H1 (cell line): ENCODE measurements at places on chromosomes 1 and 21. TPM values are rescaled to one million over a fixed set of nuclear protein-coding genes. Genes with fewer than 3 reads are reported as not detected.
A peak's percentile ranks its signal among the peaks of the same experiment; 100 is the strongest.

The RAD54L gene
- 47.9 and 50.3 TPM in 2 replicates for total RNA-seq

The SYT11 gene
- total RNA-seq: 9.6 and 9.7 TPM in 2 replicates

The HRNR gene
- total RNA-seq: not detected in 2 replicates

The POU3F1 gene
- total RNA-seq: 10.8 and 11.6 TPM in 2 replicates

The ARHGEF16 gene
- 20.0 and 20.7 TPM in 2 replicates for total RNA-seq

The CLDN19 gene
- 9.7 and 12.1 TPM in 2 replicates for total RNA-seq

The DDR2 gene
- 1.7 and 2.1 TPM in 2 replicates for total RNA-seq

The VASH2 gene
- total RNA-seq: 184 and 187 TPM in 2 replicates

The KRTAP13-2 gene
- total RNA-seq: not detected in 2 replicates

The PIK3R3 gene
- 13.5 and 13.6 TPM in 2 replicates for total RNA-seq

DNA sequence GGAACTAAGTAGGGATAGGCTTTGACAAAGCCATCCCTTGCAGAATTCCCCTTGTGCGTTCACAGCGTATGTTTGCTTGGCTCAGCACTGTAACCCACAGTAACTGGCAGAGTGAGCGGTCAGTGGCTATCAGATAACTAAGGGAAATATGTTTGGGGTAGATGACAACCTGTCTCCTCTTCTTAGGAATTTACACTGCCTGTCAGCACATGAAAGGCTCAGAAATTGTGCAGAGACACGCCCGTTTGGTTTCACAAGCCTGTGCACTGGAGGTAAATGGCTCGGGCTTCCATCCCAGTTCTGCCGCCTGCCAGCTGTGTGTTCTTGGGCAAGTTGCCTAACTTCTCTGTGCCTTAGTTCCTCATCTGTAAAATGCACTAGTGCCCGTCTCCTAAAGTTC is 101.2 kb downstream of the PRDM2 start:
- no peaks in the 10 kb centered on the region for H3K36me3 ChIP-seq
- no peak overlapping the region for H3K4me3 ChIP-seq
- no peaks in the 10 kb centered on the region for H3K4me1 ChIP-seq

DNA sequence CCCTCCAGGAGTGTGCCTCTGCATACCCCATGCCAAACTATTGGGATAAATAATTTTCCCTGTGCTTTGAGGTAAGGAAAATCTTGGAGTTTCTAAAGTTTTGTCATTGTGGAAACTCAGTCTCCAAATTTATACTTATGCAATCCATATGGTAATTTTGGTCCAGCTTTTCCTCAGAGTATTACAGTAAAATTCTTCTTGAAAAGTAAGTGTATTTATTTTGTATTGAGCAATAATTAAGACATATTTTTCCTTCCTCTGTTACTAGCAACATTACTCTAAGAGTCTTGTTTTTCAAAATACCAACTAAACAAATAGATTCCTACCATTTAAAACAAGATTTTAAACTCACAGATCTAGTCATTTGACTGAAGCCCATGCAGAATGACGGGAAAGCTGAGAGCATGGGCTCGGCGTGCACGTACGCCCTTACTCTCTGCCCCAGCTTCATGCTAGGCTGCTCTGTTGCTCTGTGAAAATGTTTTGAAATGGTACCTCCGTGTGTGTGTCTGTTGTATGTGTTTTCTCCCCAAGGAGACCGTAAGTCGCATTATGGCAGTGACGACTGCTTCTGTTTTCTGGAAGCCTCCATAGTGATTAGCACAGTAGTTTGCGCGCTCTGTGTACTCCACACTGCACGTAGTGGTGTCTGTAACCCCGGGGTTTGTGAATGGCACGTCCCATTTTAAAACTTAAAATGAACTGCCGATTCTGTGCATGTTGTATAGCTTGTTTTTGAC is 165.3 kb downstream of the SDCCAG8 start:
- H3K4me3 ChIP-seq: no peak overlapping the region
- H3K27me3 ChIP-seq: no peaks in the 10 kb centered on the region
- no peaks in the 10 kb centered on the region for H3K36me3 ChIP-seq
- no peak for DNase-seq

DNA sequence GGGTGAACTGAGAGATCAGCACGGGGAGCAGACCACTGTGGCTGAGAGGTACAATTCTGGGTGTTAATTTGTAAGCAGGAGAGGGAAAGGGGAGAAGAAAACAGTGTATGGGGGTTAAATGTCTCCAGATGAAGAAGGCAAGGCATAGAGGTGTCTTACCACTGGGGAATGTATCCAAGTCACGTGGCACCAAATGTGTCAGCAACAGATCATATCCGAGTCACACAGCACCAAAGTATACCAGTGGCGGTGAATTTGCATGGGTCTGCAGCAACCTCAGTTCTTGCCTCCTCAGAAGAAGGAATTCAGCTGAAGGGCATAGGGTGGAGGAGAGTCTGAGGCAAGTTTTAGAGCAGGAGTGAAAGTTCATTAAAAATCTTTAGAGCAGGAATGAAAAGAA is 21.2 kb upstream of the SYCP1 start:
- H3K27ac ChIP-seq: no peak overlapping the region
- DNase-seq: no peak
- H3K4me1 ChIP-seq: no peaks in the 10 kb centered on the region
- no peaks in the 10 kb centered on the region for H3K27me3 ChIP-seq
- H3K4me3 ChIP-seq: no peak overlapping the region

- DNase-seq: no peak
- H3K4me1 ChIP-seq: no peaks in the 10 kb centered on the region
- no peaks in the 10 kb centered on the region for H3K36me3 ChIP-seq
- no peaks in the 10 kb centered on the region for H3K27me3 ChIP-seq
- H3K4me3 ChIP-seq: no peak overlapping the region
Measured at GRCh38 chr1:40607921-40608320, 57.6 kb downstream of the RIMS3 start.

GRCh38 chr1:199794105-199794863 is 233.2 kb upstream of the NR5A2 start:
- H3K4me3 ChIP-seq: no peak overlapping the region
- H3K4me1 ChIP-seq: 0 out of 2 replicates have a peak, but pooled peaks cover 6% of the 10 kb centered on the region
- no peaks in the 10 kb centered on the region for H3K27me3 ChIP-seq
- DNase-seq: no peak
- no peak overlapping the region for H3K27ac ChIP-seq

GRCh38 chr1:6485168-6486101 is 6.0 kb downstream of the PLEKHG5 start:
- H3K4me1 ChIP-seq: peaks cover 7% of the 10 kb centered on the region; the same call in 1 of the 2 replicates
- no peak overlapping the region for H3K27ac ChIP-seq
- H3K4me3 ChIP-seq: peak overlapping the region; percentile 72

- no peak for DNase-seq
- H3K4me1 ChIP-seq: 0 out of 2 replicates have a peak, but pooled peaks cover 3% of the 10 kb centered on the region
- H3K27me3 ChIP-seq: no peaks in the 10 kb centered on the region
Measured at GRCh38 chr21:32459972-32460371, 47.5 kb downstream of the EVA1C start.

DNA sequence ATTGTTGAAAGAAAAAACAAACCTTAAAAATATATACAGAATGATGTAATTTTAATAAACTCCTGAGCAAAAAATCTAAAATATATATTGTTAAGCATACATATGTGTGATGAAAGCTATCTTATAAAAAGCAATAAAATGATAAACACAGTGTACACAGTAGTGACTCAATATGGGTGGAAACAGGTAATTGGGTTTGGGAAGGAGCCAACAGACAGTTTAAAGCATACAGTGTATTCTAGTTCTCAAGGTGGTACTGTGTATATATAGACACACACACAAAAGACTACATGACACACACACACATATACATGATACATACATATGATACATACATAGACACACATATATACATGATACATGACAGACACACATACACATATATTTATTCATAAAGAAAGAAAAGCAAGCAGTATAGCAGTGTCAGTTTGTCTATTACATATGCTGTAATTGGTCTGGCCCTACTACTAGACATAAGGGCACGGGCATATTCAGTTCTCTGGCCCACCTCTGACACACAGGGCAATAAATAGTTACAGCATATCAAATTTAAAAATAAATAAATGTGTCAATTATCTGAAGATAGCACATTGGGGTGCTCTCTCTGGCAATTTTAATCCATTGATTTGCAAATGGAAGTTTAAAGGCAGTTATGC is 330.2 kb downstream of the S1PR1 start:
- no peak overlapping the region for H3K4me3 ChIP-seq
- no peaks in the 10 kb centered on the region for H3K4me1 ChIP-seq
- no peaks in the 10 kb centered on the region for H3K36me3 ChIP-seq
- H3K27ac ChIP-seq: no peak overlapping the region

DNA sequence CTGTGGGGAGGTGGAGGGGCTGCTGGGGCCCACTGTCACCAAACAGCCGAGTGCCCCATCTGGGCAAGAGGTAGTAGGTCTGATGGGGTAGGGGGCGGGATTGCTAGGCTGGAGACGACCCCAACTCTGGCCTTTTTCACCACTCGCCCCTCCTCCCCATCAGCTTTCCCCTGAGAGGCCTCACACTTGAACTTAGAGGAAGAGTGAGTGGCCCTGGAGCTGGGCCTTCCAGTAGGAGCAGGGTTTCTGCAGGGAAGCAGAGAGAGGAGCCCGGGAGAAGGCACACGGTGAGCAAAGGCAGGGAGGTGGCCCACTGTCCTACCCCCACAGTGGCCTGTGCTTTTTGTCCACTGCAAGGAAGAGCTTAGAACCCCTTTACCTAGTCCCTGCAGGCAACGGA is 111.9 kb upstream of the WNT4 start:
- H3K4me3 ChIP-seq: no peak overlapping the region
- H3K27me3 ChIP-seq: peaks cover 22% of the 10 kb centered on the region
- no peaks in the 10 kb centered on the region for H3K36me3 ChIP-seq
- DNase-seq: no peak
- H3K4me1 ChIP-seq: peaks cover 2% of the 10 kb centered on the region
- no peak overlapping the region for H3K27ac ChIP-seq

DNA sequence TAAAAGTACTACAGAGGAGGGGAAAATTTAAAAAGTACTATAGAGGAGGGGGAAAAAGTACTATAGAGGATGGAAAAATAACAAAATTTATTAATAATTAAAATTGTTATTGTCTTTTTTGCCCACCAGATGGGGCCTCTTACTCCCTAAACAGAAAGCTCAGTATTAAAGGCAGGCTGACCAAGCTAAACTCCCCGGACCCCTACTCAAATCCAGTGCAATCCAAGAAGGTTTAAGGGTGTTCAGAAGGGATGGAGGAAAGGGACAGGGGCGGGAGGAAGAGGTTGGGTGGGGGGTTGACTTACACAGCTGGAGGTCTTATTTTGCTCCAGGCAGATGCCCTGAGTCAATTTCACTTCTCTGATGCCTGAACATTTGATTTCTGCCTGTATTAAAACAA is 13.7 kb downstream of the CD34 start:
- no peak overlapping the region for H3K4me3 ChIP-seq
- no peaks in the 10 kb centered on the region for H3K27me3 ChIP-seq
- H3K4me1 ChIP-seq: no peaks in the 10 kb centered on the region
- H3K36me3 ChIP-seq: no peaks in the 10 kb centered on the region

GRCh38 chr1:161930064-161930463 is 93.6 kb downstream of the OLFML2B start:
- no peaks in the 10 kb centered on the region for H3K36me3 ChIP-seq
- H3K27ac ChIP-seq: no peak overlapping the region
- H3K27me3 ChIP-seq: no peaks in the 10 kb centered on the region

DNA sequence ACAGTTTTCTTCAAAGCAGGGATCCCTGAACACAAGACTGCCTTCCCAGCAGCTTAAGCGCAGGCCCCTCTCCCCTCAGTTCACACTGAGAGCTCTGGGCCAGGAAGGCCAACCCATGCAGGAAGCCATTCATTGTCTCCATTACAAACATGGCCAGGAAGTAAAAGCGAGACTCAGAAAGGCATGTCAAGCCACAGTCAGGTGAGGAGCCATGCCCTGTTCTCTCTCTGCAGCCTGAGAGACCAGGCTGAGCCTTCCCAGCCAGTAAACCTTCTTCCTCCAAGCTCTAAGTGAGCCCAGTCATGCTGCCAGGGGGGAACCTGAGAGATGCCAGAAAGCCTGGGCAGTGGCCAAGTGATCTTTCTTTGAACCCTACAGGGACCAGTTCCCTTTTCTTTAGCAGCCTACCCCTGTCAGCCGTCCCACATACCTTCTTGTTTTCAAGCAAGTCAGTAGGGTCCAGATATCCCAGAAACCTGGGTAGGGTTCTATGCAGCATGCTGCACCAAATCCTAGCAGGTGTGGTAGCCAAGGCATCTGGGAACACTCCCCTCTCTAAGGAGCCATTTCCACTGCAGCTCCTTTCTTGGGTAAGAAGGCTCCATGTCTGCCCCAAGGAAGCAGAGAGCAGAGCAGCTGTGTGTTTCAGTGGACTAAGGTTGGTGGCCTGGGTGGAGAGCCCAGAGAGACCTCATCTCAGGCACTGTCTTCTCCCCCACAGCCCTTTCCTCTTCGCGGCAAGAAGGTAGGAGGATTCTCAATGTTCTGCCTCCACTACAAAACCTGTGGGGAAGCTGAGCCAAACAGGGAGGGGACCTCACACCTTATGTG is 977 bp downstream of the TRAF3IP3 start:
- no peaks in the 10 kb centered on the region for H3K4me1 ChIP-seq
- no peak overlapping the region for H3K4me3 ChIP-seq
- no peak for DNase-seq
- H3K27me3 ChIP-seq: no peaks in the 10 kb centered on the region; the same call in 1 of the 2 replicates

DNA sequence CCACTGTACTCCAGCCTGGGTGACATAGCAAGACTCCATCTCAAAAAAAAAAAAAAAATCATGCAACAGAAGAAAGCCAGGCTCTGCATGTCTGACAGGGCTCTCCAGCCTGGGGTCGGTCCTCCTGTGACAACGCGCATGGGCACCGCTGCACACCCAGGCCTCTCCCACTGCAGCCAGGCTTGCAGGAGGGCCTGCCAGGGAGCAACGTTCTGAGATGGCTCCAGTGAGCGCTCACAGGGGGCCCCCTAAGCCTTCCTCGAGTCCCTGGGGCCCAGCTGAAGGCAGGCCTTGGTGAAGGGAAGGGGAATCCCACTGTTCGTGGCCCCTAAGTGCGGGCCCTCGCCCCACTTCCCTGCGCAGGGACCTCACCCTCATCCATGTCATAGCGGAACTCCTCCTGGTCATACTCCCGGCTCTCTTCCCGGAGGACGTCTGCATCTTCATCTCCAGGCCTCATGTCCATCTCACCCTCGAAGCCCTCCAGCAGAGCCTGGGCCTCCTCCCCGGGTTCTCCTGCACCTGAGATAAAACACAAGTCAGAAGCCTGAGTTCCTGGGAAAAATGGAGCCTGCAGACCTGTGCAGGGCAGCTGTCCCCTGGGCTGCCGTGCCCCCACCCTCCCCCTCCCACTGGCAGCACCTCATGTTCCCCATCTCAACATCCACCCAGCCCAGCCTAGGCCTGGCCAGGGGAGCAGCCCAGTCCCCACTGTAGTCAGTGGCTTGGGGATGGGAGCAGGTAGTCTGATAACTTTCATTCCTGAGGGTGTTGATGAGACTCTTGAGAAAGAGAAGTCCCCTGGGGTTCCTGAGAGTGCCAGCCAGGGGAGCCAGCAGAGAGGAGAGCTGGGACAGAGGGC is 20.3 kb downstream of the RSPH1 start:
- no peak for DNase-seq
- H3K27ac ChIP-seq: no peak overlapping the region
- H3K27me3 ChIP-seq: no peaks in the 10 kb centered on the region
- H3K36me3 ChIP-seq: no peaks in the 10 kb centered on the region
